ENCODE measurements at places on chromosomes 2 and 18.

GRCh38 chr2:203878063-203878462 is 10.5 kb downstream of the CTLA4 start:
- no peak for DNase-seq

- DNase-seq, result no peak
Observed at GRCh38 chr2:147782141-147782930, 62.5 kb upstream of the ACVR2A start.

- DNase-seq, result no peak
Observed at GRCh38 chr2:168529054-168529833, 73.2 kb downstream of the CERS6 start.

DNA sequence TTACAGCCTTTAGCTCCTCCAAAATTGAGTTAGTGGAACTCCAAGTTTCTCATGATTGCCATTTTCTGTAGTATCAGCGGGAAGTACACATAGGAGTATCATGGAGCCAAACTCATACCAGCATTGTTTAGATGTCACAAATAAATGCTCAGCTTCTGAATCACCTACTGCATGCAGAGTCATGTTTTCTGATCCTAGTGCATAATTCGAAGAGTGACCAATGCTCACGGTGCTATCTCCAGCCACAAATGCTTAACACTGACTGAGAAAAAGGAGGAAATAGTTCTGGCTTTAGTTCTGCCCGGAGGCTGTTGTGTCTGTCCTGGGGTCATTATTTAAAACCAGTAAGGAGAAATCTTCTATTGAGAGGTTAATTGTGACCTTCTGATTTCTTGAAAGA is 45.4 kb upstream of the LRATD1 start:
- DNase-seq, result no peak

DNA sequence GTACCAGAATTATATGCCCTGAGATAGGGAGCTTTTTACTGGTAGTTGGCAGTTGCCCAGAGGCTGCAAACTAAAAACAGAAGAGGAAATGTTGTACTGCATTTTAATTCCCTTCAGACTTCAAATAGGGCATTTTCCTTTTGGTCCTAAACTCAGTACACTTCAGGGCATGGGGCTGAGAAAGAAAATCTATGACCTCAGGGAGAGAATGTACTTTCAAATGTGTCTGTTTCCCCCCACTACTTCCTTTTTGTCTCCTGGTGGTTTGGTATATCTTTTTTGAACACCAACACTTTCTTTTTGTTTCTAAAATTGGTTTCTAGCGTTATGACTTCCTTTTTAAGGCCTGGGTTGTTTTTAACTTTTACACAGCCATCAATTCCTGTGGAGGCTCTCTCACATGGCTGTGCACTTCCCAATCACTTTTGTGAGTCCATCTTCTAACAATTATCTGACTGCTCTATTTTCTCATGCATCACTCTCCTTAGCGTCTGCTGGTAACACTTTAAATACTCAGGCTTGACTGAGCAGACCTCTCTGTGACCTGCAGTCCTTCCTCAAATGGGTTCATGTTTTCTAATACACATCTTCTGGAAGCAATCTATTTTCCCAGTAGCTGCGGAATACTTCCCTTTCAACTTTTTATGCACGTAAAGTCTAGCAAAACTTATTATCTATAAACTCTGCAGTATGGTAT is 596.0 kb downstream of the LRP1B start:
- no peak for DNase-seq

GRCh38 chr18:3910512-3910911 is 460.5 kb downstream of the TGIF1 start:
- no peak for DNase-seq

DNA sequence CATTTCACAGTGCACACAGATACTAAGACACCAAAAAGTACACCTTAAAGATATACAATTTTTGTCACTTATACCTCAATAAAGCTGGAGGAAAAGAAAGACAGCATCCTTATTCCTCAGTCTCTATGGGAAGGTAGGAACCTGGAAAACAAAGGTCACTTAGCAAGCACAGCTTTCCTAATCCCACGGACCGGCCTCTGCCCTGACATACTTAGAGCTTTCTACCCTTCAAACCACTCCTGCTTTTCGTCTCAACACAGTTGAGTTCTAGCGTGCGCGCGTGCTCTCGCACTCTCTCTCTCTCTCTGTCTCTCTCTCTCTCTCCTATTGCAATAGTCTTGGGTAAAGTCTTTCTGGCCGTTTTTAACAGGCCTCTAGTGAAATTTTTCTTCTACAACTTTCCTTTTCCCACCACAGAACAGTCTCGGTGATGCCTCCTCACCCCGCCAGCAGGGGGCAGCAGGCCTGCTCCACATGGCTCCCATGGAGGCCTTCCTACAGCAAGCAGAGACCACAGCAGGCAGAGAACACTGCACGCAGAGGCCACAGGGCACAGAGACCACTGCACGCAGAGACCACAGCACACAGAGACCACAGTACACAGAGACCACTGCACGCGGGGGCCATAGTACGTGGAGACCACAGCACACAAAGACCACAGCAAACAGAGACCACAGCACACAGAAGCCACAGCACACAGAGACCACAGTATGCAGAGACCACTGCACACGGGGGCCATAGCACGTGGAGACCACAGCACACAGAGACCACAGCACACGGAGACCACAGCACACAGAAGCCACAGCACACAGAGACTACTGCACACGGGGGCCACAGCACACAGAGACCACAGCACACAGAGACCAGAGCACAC is 106.9 kb downstream of the FBXO15 start:
- peak; percentile 50 for DNase-seq

GRCh38 chr2:193847991-193848390 is 1653.3 kb upstream of the TMEFF2 start:
- DNase-seq, result no peak

DNA sequence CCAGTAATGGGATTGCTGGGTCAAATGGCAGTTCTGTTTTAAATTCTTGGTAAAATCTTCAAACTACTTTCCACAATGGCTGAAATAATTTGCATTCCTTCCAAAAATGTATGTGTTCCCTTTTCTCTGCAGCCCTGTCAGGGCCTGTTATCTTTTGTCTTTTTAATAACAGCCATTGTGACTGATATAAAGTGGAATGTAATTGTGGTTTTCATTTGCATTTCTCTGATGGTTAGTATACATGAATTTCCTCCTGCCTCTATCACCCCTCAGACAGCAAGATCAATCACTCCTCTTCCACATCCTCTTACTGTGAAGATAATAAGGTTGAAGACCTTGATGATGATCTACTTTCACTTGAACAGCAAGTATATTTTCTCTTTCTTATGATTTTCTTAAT is 304.8 kb upstream of the FSIP2 start:
- DNase-seq, result no peak

- DNase-seq, result no peak
Observed at GRCh38 chr2:108612514-108613183, 78.4 kb downstream of the LIMS1 start.

DNA sequence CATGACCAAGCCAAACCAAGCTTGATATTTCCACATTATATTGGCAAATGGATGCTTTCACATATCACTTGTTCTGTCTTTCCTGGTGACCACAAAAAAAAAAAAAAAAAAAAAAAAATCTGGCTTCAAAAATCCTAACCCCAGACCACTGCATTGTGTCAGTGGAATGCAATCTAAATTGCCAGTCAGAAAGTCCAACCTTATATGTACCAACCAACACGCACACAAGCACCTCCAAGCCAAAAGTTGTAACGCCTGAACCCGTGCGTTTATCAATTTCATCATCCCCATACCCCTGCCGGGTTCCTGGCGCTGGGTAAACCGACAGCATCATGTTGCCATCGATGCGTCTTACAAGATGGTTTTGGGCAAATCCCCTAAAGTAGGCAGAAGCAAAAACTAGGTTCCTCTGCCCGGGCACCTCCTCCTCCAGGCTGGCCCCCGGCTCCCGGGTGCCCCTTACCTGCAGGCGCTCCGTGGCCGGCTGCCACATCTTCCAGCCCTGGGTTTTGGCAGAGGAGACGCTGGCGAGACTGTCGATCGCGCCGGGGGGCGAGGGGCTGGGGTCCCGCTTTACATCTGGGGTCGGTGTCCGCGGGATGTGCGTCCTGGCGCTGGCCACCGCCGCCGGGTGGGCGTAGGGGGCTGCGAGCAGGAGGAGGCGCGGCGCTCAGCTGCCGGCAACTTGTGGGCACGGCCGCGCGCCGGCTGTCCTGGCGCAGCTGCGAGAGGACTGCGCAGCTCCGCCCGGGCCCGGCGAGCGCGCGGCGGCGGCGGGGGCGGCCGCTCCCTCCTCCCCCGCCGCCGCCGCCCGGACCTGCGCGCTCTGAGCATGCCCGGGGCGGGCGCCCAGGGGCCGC is at the start of gene PID1:
PID1 (minus strand) TSS at position 737 of the 860 bp plus-strand sequence; CDS start at position 493, 244 bp downstream.
- no peak for DNase-seq

DNA sequence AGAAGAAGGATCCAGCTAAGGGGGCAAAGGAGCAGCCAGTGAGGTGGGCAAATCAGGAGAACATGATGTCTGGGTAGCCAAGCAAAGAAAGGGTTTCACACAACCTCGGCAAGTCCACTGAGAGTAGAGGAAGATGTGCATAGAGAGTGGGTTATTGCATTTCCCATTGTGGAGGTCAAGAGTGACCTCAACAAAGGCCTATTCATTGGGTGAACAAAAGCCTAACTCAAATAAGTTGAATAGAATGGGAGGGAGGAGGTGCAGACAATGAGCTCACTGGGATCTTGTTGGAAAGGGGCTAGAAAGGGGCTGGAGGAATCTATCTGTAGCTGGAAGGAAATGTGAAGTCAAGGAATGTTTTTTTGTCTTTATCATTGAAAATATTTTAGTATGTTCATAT is 14.0 kb upstream of the PDCL3 start:
- no peak for DNase-seq

DNA sequence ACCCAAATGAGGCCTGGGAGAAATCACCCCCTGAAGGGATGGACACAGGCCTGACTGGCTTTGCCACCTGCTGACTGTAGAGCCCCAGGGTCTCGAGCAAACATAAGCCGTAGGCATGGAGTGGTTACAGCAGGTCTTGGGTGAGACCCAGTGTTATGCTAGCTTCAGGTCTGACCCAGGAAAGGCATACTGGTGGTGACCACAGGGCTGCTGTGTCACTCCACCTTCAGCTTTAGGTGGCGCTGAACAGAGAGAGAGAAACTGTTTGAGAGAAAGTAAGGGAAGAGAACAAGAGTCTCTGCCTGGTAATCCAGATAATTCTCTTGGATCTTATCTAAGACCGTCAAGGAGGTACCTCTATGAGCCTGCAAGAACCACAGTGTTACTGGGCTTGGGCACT is 1544.2 kb upstream of the TMEFF2 start:
- DNase-seq, result no peak

DNA sequence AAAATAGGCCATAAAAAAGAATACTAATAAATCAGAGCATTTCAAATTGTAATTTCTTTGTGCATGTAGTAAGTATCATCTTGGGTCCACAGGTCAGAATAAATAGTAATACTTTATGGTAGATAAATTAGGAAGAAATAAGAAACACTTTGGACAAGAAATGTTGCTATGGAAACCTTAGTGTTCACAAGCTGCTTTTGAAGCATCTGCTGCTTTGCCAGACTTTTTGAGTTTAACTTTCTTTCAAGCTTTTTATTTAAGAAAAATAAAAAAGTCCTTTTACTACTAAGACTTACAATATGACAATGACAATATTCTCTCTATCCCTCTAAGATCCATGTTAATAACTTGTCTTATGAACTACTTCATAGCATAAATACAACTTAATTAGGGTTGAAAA is 690.7 kb upstream of the FSHR start:
- no peak for DNase-seq

DNA sequence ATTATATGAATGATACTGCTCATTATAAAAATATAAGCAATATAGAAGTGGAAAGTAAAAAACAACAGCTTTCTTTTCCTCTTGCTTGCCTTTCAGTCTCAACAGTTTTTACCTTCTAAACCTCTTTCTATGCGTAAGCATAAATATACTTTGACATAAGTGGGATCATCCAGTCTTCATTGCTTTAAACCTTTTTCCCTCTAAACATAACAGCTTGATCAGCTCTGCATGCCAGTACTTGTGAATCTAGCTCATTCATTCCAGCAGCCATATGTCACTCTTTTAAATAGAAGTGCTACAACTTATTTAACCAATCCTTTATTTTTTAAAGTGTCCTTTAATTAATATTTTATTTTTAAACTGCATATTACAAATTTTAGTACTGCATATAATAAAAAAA is 88.1 kb downstream of the TTC27 start:
- DNase-seq, result no peak

DNA sequence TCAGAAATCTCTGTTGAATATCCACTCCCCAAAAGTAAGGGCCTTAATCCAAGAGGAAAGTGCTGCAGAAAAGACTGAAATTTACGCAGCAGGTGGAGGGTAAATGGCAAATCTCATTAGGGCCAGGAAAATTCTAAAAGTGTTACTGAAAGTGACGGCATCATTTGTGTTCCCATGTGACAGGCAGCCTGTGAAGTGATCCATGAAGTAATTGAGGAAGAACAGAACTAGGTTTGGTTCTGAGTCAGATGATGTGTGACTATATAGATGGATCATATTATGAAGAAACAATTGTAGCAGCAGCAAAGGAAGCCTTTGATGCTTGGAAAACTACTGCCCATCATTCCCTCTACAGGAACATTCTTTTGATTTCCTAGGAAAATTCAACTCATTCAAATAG is 401.2 kb downstream of the TGIF1 start:
- no peak for DNase-seq

DNA sequence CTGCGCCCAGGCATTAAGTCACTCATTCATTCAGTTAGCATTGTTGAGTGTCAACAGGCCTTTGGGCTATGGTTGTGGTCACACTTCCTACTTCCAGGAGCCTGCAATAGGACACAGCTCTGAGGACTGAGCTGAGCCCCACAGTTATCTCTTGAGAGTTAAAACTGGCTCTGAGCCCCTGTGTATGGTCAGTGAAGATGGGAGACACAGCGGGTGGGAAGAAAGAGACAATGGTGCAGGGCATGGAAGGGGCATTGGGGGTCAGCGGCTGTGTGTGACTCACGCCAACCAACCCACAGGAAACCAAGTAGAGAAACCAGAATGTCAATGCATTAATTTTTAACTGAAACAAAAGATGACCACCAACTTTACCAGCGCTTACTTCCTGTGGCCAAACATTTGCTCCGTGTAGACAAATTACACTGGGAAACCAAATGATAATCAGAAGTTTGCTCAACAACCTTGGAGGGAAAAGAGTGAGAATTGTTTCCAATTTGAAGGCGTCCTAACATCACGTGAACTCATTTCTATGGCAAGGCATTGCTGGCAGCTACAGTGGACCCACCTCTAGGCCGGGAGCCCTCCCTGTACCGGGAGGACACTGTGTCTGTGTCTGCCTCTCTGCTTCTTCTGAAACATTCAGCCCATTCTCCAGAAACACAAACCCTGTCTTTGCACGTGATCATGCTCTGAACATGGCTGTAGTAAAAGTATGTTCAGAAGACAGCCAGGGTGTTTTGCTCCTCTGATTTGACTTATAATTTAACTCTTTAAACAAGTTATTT is 212.0 kb upstream of the ID2 start:
- no peak for DNase-seq

DNA sequence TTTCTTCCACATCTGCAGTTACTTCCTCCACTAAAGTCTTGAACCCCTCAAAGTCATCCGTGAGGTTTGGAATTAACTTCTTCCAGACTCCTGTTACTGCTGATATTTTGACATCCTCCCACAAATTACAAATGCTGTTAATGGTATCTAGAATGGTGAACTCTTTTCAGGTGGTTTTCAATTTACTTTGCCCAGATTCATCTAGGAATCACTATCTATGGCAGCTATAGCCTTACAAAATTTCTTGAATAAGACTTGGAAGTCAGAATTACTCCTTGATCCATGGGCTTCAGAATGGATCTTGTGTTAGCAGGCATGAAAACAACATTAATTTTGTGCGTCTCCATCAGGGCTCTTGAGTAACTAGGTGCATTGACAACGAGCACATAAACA is 19.9 kb downstream of the EPAS1 start:
- no peak for DNase-seq

Measured in stimulated activated CD8-positive, alpha-beta memory T cell treated with anti-CD3 and anti-CD28 coated beads, Interleukin-15, amount 100 ng/mL, for 24 hours (primary cell).